ENCODE measurements at places on chromosomes 5 and 9. TPM values are rescaled to one million over a fixed set of nuclear protein-coding genes. Genes with fewer than 3 reads are reported as not detected.

Gene NREP
- total RNA-seq, result 12.0 TPM

Gene BRINP1
- not detected for total RNA-seq

GRCh38 chr9:7341571-7341970 is 458.0 kb downstream of the DMAC1 start:
- no peak for DNase-seq

DNA sequence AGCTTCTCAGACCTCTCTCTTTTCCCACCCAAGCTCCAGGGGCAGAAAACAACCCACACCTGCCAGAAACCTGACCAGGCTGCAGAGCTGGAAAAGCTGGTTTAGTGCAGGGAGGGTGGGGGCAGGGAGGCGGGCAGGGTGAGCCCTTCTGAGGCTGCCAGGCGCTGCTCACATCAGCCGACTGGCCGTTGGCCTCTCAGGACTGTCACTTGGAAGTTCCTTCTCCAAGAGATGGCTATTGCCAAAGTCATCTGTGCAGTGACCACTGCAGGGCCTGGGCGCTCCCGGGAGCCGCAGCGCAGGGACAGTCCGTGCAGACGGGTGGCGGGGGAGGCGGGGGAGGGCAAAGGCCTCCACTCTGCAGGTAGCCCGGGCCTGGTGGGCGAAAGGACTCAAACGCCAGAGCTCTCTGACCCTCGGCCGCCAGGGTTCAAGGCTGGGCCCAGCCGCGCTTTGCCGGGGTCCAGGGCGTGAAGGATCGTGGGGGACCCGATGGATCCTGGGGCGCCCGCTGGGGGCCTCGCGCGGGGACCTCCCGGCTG is 205.0 kb upstream of the IER5L start:
- DNase-seq, result no peak

Gene PCDHGA7
- total RNA-seq, result 0.11 TPM

- DNase-seq, result no peak
Observed at GRCh38 chr5:35618781-35619180, 1.1 kb downstream of the SPEF2 start.

DNA sequence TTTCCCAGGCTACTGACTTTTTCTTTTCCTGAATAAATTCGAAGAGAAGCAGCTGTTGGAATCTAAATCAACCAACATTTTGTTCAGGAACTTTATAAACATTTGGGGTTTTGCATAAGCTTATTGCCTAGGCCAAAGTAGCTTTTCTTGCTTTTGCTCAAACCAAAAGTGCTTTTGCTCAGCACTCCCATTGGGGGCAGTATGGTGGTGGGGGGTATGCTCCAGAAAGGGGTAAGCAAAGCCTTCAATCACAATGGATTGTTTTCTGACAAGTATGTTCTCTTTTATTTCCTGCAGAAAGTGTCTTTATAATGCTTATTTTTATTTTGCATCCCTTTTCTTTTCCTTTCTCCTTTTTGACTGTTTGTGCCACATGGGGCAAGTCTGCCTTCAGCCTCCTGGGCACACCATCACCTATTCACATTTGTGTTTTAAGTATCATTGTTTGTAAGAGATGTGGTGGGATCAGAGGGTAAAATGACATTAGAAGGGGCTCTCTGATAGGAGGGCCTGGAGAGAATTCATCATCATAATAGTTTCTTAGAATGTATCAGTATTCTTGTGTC is 86.0 kb downstream of the PRDM6 start:
- DNase-seq, result no peak

DNA sequence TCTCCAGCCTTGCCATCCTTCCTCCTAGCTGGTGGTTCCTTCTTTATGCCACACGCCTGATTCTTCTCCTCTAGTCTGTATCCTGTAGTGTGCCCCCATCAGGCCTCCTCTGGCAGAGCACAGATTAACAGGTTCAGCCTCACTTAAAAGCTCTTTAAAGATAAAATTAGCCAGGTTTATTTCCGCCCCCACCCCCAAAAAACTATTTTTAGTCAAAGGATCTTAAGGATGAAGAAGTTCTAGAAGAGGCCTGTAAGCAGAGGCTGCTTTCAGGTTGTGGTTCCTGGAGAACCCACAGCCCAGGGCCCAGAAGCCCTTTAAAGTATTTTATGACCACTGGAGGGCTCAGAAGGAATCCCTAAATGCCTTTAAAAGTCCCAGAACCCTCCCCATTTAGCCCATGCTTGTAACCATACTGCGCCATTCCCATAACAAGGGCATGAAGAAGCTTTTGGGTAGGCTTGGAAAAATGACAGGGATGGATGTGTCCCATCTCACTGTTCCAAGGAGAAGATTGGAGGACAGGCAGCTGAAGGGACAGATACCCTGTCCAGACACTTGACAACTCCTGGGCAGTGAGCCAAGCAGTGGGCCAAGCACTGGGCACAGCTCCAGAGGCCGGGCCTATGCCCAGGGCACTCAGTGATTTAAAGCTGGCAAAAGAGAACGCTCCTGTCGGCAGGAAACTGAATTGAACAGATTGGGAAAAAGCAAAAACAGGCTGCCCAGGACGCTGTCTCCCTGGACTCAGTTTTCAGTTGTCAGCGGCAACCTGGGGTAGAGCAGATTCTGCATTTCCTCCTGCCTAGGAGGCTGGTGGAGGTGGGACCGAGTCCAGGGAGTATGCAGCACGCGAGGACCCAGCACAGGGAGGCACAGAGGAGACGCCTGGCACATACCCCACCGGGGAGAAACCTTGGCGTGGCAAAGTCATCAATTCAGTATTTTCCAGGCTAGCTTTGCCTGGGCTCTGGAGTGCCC is 106.3 kb upstream of the SSBP2 start:
- peak; percentile 42 for DNase-seq

DNA sequence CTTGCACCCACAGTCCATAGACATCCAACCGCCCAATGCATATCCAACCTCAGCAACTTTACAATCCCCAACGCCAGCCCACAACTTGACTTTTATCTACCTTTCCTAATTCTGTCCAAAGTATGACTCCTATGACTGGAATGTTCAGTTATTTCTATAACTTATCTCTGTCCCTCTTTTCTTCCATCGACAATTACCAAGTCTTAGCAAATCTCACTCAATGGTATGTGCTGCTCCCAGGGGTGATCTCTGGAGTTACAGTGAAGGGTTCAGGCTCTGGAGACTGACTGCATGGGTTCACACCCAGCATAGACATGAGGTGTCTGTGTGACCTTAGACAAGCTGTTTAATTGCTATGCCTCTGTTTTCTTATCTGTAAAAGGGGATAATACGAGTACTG is 106.9 kb downstream of the SPOCK1 start:
- DNase-seq, result no peak

DNA sequence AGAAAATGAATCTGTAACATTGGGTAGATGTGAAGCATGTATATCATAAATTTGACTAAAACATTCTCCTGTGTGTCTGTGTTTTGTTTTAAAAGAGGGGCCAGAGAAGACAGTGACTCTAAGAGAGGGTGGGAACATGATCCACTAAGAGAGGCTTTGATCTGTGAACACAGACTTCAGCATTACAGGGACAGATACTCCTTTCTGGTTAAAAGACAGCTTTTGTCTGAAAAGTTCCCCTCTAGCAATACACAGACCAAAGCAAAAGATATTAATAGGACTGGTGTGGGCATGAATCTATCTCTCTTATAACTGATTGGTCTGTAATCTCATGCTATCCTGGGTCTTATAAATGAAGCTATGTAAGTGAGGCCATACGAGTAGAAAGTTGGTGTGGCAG is 150.9 kb downstream of the NUDT12 start:
- no peak for DNase-seq

- no peak for DNase-seq
Observed at GRCh38 chr9:123864251-123864650, 65.7 kb downstream of the DENND1A start.

- no peak for DNase-seq
Observed at GRCh38 chr9:95045751-95046150, 271.8 kb downstream of the FANCC start.
